ENCODE measurements at places on chromosomes 1 and 21.

DNA sequence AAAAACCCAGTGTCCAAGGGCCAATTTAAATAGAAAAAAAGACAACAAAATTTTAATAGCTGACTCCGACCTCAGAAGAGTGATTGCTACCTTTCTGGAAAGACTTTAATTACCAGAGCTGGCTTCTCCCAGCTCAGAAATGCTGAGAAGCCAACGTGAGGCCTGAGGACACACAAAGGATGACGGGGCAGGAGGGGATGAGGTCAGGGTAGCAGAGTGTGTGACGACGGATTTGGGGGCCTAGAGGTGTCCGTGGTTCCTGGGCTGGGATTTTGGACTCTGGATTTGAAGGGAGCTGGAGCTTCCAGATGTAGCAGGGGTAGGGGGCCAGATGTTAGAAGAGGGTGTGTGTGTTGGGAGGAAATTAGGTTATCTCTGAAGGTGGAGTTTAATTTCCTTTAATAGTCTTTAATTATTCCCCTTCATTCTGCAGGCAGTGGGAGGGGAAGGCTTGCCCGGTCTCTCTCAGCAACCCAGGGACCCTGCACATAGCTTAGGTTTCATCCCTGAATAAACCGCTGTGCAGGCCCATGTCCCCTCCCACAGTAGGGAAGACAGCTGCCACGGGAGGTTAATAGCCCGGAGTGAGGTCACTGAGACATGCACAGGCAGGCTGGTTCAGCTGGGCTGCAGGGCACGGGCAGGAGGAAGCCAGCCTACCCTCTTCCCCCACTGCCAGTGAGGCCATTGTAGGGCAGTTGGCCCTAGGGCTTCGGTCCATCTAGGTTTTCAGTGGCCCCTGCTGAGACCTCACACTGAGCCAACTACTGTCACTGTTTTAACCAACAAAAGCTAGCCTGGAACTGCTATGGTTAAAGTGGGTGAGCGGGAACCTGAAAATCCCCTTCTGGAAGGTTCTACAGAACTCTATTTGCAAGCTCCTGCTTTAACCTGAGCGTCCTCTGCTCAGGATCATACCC lies 3.8 kb upstream of the PADI3 start:
- no peak for DNase-seq

DNA sequence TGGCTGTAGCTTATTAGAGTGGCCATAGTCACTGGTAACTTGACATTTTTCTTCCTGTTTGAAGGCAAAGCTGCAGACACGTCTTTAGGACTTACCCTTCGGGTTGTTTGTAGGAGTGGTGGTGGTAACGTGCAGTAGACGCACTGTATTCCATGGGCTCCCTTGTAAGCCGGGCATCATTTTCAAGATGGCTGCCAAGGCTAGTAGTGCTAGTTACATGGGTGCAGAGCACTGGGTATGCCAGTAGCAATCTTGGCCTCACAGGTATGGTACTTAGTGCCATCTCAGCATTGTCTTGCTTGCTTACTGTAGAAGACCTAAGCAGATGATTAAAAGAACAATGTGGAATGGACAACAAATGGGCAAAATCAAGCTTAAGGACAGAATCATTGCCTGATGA lies 1.9 kb downstream of the YBX1 start:
- no peak for DNase-seq

- peak; percentile 45 for DNase-seq
Measured at GRCh38 chr21:32135401-32136363, 143.2 kb downstream of the MIS18A start.

DNA sequence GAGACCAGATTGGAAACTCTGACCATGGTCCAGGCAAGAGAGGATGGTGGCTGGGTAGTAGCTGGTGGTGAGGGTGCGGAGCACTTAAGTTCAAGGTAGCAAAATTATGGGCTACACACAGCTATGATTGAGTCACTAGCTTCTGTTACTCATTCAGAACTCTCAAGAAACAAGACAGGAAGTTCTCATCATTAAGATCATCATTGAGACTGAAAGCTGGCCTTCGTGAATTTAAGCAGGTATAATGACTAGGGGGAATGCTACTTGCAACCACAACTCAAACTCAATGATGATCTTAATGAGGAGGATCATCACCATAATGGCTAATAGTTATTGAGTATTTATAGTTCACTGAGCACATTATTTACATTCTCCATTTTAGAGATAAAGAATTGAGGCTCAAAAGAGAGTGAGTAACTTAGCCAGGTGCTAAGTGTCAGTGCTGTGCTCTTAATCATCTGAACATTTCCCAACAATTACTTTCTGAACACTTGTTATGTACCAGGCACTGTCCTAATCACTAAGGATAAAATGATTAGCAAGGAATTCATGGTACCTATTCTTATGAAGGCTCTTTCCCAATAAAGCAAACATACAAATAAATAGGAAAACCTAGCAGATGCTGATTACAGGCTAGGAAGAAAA lies 286.3 kb upstream of the C1orf105 start:
- DNase-seq, result no peak

- DNase-seq, result no peak
Measured at GRCh38 chr1:206672844-206673758, 11.6 kb upstream of the MAPKAPK2 start.

GRCh38 chr1:64098846-64099582 lies 104.4 kb upstream of the UBE2U start:
- DNase-seq, result no peak

DNA sequence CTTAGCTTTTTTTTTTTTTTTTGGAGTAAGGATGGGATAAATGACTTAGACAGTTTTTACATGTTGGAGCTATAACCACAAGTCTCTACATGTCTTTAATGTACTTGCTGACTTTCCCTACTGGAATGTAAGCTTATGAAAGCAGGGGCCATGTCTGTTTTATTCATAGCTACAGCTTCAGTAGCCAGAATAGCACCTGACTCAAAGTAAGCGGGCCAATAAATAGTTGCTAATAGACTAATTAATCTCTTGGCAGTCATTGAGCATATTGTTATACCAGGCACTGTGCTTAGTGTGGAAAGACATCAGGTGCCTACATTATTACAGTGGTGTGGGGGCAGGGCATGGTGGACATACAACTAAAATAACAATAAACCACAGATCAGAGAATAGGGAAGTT lies 84.4 kb upstream of the HOOK1 start:
- no peak for DNase-seq

DNA sequence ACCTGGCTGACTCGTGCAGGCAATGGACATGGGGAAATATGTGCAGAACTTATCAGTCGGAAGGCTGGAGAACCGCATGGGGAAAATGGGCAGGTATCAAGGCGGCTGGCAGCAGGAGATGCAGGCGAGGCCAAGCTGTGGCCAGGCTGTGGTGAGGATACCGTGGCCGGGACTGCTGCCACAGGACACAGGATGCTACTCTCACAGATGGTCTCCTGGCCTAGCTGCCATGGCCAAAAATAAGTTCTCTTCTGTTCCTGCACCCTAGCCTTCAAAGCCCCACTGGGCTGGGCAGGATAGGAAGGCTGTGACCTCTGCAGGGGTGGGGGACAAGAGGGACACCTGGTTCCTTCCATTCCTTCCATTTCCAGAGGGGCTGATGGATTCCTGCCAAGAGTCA lies 26.4 kb downstream of the TEX35 start:
- no peak for DNase-seq

DNA sequence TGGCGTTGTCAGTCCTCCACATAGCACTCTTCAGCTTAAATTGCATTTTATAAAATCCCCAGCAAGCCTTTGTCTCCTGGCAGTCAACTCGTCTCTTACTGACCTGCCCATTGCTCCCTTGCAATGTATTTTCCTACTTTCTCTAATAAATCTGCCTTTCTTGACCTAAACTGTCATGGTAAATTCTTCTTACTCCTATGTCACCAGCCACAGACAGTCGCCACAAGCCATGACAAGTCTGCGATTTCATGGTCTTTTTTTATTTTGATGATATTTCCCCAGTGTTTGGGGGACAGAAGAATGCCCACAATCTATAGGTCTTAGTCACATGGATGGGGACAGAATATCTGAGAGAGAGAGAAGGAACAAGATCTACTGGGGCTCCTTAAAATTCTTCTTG lies 8.4 kb downstream of the IFNAR2 start:
- no peak for DNase-seq

DNA sequence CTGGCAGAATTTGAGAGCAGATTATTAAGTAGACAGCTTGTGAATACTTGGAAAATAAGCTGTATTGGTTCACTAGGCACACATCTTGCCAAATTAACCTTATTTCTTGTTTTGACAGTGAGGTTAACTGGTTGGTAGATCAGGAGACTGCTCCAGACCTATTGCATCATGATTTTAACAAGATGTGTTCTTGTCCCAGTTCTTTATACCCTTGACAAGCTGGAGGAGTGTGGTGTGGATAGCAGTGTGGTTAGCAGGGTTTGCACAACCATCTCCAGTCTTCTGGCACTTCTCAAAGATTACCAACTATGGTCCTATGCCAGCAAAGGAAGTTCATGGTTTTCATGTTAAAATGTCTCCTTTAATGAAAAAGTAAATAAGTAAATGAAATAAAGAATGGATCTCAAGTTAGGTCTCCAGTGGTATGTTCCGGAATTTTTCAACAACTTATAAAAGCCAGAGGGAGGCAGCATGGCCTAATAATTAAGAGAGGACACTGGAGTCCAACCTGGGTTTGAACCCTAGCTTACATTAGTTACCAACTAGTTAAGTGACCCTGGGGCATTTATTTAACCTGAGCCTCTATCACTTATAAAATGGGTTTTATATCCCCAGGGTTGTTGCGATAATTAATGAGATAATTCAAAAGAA lies 34.1 kb downstream of the DDX20 start:
- no peak for DNase-seq

GRCh38 chr1:18440385-18441226 lies 40.1 kb upstream of the KLHDC7A start:
- no peak for DNase-seq

GRCh38 chr1:53370369-53370961 lies 42.6 kb upstream of the LRP8 start:
- no peak for DNase-seq

- DNase-seq, result no peak
Measured at GRCh38 chr1:33317946-33318345, 3.0 kb downstream of the A3GALT2 start.

- no peak for DNase-seq
Measured at GRCh38 chr1:22210636-22211035, 67.7 kb upstream of the WNT4 start.

- DNase-seq, result no peak
Measured at GRCh38 chr1:116674011-116674531, 6.5 kb upstream of the IGSF3 start.

DNA sequence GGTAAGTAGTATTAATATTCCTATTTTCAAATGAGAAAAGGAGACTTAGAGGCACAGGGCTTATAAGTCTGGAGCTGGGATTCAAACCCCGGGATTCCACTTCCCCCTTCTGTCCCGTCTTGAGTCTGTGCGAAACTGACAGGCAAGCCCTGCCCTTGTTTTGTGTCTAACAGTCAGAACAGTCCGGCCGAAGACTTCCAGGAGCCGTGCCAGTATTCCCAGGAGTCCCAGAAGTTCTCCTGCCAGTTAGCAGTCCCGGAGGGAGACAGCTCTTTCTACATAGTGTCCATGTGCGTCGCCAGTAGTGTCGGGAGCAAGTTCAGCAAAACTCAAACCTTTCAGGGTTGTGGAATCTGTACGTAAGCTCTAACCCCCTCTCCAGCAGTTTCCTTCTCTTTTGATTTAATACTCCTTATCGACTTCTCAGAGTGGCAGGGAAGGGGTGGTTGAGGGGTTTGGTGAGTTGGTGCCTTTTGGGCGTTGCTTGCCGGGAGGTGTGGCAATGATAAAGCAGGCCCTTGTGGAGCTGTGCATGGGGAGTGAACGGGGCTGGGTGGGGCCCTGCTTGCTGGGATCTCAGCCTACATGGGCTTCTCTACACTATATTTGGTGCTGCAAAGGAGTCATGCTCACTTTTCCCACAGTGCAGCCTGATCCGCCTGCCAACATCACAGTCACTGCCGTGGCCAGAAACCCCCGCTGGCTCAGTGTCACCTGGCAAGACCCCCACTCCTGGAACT lies 29.4 kb downstream of the IL6R start:
- DNase-seq, result peak; percentile 40

DNA sequence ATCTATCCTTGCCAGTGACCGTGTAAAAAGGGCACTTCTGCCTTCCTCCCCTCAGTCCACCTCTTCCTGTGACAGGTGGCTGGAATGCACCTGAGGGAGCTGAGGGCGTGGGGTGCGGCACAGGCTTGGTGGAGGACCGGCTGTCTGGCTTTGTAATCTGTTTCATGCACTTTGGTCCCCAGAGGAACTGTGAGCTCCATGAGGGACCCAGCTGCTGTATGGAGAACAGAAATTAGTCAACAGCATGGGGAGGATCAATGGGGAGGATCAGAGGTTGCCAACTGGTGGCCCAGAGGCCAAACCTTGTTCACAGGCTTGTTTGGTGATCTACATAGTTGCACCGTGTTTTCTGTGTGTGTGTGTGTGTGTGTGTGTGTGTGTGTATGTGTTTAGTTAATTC lies 19.0 kb upstream of the LUZP1 start:
- DNase-seq, result no peak

- DNase-seq, result no peak
Measured at GRCh38 chr1:179437171-179437570, 71.4 kb downstream of the AXDND1 start.

DNA sequence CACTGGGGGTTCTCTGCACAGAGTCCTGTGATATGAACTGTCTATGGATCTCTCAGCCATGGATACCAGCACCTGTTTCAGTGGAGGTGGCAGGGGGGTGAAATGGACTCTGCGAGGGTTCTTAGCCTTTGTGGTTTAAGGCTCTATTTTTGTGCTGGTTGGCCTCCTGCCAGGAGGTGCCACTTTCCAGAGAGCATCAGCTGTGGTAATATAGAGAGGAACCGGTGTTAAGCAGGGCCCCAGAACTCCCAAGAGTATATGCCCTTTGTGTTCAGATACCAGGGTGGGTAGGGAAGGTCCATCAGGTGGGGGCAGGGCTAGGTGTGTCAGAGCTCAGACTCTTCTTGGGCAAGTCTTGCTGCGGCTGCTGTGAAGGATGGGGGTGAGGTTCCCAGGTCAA lies 330.0 kb upstream of the PLD5 start:
- no peak for DNase-seq

- peak; percentile 69 for DNase-seq
Measured at GRCh38 chr1:153649863-153650235, 8.7 kb upstream of the SNAPIN start.

- DNase-seq, result no peak
Measured at GRCh38 chr1:215900684-215901083, 333.6 kb downstream of the KCTD3 start.

- DNase-seq, result no peak
Measured at GRCh38 chr1:97812076-97812475, 108.8 kb downstream of the DPYD start.

Data from anterior cingulate cortex (tissue), 58 donors.